ENCODE measurements at places on chromosomes 16 and 17.

- peak; percentile 76 for DNase-seq
These were observed at the start of gene IRF8 for GRCh38 chr16:85898521-85899442. Gene IRF8 (plus strand): TSS chr16:85899162. CDS start chr16:85903016, 3,854 bp downstream.

DNA sequence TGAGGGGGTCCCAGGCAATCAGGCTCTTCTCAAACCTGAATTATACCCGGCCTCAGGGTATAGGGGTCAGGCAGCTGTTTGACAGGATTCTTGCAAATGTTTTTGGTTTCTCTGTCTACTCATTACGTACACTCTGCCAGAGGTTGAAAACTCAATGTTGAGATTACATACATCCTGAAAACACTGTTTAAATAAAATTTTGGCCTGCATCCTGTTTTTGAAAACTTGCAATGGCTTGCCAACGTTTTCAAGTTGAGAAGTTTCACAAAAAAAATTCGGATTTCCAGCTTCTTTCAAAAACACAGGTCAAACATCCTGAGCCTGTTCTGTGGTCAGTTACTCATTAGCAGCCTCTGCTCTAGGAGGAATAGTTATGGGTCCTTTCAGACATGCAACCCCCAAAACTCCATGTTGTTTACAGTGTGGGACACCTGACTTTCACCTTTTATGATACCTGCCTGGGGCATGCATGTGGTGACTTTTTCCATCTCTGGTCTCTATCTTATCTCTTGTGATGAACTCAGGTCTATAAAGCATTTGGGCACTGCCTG is 577.8 kb downstream of the WWOX start:
- DNase-seq = no peak

DNA sequence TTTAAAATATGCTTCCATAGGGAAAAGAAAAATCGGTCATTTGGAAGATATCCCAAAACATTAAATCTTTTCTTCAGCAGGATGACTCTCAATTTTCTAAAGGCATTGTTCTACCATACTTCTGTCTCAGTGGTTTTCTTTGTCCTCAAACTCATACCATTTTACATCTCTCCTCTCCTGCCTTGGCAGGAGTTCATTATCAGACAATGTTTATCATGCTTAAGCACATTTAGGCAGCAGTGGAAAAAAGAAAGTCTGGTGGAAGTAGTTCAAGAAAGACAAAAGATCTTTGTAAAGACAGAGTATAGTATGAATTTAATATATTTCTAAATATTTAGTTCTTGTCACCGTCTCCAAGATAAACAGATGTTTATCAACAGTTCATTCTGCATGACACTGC is 68.2 kb downstream of the CDK12 start:
- no peak for DNase-seq

GRCh38 chr17:45871718-45872117 is 22.6 kb upstream of the MAPT start:
- DNase-seq = no peak

DNA sequence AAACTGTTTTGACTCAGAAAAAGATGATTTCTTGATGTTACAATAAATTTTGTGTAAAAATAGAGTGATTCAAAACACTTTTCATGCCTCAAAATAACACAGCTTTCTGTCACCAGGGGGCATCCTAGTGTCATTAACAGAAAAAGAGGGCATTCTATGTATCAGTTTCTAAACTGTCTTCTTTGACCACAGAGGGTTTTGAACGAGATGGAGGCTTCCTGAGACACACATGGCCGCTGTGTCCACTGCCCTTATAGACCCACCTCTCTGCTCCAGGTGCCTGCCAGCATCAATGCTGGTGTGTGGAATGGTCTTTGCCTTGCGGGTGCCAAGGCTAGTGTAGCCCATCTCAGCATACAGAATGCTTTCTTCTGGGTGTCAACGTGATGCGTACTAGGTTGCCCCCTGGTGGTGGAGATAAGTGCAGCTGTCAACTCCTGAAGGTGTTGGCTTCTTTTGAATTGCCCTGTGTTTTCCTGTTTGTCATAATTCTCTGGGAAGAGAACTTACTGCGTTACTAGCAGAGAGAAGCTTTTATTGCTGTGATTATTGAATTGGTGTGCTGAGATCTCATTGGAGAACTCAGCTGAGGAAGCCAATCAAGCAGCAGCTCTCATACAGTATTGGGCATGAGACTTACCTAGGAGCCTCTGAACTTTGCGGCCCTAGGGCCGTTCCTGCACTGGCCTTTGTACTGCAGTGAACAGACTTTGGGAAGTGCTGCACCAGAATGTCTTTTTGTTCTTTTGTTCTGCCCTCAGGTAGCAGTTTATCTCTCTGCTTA is 38.6 kb downstream of the USP10 start:
- peak; percentile 50 for DNase-seq

DNA sequence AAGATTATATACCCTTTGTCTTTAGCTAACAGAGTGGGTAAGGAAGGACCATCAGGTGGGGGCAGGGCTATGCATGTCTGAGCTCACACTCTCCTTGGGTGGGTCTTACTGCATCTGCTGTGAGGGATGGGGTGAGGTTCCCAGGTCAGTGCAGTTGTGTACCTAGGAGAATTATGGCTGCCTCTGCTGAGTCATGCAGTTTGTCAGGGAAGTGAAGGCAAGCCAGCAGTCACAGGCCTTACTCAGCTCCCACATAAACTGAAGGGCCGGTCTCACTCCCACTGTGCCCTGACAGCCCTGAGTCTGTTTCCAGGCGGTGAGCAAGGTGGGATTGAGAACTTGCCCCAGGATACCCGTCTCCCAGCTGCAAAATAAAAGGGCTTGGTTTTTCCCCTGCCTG is 328.6 kb downstream of the MAP2K6 start:
- DNase-seq = no peak

GRCh38 chr17:7824021-7824924 is 9.7 kb upstream of the KDM6B start:
- DNase-seq = no peak

DNA sequence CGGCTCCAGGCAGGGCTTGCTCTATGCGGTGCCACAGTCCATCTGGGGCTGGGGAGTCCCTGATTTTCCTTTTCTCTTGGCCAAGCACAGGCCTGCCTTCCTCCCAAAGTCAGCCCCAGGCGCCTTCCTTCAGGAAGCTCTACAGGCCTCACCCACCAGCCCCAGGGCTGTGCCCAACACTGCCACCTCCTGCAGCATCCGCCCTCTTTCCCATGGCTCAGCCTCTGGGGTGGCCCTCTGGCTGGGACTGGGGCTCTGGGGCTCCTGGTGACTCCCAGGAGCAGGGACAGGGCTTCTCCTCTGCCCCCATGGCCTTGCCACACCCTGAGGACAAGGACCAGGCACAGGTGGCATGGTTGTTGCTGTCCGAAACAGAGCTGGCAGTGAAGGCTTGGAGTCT is 817 bp downstream of the ITGB4 start:
- DNase-seq = no peak

DNA sequence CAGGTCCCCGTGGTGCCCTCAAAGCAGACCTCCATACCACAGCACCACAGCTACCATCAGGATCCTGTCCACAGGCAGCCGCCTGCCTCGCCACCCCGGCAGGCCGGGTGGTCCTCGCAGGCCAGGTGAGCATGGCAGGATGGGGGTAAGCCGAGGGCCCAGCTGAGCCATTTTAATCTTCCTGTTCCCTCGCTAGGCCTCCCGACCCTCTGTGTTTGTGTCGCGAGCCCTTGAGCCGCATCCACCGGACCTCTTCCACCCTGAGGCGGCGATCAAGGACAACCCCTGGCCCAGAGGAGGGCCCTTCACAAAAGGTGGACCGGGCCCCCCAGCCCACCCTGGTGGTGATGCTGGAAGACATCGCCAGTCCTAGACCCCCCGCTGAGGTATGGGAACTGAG is 2.0 kb downstream of the PRR14 start:
- no peak for DNase-seq

- no peak for DNase-seq
These were observed 23.0 kb downstream of the DUS2 start for GRCh38 chr16:68046106-68046505.

GRCh38 chr17:57104461-57105175 is 19.6 kb downstream of the AKAP1 start:
- no peak for DNase-seq

DNA sequence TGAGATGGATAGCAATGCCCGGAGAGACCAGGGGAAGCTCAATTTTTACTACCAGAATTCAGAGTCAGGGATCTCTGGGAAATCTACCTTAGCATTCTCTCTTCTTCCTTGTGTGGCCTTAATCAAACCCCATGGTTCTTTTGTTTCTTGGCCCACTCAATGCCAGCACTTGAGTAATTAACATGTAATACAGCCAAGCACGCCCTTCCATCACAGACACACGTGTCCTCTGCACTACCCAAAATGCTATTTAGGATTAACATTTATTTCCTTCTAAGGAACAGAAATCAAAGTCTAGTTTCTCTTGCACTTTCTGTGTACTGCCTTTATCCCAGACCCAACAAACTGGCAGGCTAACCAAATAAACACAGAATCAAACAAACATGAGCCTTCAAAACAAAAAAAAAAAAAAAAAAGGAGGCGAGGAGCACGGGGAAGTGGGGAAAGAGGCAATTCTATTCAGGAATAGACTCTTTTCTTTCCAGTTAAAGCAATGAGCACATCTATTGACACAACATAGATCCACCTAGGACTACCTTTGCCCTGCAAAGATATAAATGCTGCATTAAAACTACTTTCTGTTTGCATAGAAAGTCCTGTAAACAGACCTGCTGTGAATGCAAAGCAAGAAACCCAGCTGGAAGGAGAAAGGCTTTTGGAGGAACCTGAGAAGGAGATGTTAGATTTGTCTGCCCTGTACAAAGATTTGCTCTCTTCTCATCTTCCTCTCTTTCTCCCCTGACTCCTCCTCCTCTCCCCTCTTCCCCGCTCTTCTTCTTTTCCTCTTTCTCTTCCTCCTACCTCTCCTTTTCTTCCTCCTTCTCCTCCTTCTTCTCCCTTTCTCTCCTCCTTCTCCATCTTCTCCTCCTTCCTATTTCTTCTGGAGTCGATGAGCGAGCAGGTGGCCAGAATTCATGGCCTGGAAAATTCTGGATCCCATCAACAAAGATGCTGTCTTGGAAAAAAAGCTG is 294.4 kb downstream of the NPIPA8 start:
- DNase-seq = no peak

DNA sequence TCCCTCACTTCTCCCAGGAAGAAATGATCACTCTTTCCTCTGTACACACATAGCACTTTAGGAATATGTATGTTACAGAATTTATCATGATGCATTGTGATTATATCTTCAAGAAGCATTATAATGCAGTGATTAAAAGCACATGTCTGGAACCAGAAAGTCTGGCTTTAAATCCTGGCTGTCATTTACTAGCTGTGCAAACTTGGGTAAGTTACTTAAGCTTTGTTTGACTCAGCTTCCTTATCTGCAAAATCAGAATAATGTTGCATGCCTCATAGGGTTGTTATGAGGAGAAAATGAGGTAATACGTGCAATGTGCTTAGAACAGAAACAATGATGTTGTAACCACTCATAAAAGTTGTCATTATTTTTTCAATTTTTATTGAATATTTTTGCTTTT is 156.3 kb upstream of the ZKSCAN2 start:
- no peak for DNase-seq

DNA sequence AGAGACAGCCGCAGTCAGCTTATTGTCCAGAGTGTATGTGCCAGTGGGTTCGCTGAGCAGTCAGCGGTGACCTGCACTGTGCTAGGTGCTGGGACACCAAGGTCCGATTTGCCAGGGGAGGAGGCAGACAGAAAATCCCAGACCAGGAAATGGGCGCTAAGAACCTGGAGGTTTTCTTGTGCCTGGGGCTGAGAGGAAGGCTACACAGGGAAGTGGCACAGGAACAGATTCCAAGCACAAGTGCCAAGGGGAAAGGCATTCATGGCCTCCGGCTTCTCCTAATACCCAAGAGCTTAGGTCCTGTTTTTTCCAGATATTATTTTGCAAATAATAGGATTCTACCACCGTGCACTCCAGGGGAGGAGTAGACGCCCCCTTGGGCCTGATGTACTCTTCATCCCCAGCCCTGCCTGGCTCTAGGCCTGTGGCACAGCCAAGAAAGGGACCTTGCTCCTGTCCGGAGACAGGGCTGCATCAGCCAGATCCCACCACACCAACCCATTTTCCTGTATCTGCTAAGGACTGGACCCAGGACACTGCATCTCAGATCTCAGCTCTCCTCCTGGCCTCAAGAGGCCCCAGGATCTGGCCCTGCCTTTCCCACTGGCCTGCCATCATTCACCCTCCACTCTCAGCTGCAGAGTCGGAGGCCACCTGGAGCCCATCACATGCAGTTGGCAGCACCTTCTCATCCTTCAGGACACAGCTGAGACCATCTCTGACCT is 187.2 kb downstream of the NTN1 start:
- DNase-seq = no peak

GRCh38 chr16:79664407-79664806 is 63.9 kb upstream of the MAF start:
- DNase-seq = no peak

GRCh38 chr16:4869147-4869805 is 22.0 kb downstream of the UBN1 start:
- no peak for DNase-seq

- DNase-seq = no peak
These were observed 21.0 kb upstream of the DNAI2 start for GRCh38 chr17:74253036-74253435.

- DNase-seq = no peak
These were observed 4.1 kb downstream of the VASN start for GRCh38 chr16:4375717-4376116.

GRCh38 chr16:13012601-13013000 is 111.2 kb downstream of the SHISA9 start:
- no peak for DNase-seq

DNA sequence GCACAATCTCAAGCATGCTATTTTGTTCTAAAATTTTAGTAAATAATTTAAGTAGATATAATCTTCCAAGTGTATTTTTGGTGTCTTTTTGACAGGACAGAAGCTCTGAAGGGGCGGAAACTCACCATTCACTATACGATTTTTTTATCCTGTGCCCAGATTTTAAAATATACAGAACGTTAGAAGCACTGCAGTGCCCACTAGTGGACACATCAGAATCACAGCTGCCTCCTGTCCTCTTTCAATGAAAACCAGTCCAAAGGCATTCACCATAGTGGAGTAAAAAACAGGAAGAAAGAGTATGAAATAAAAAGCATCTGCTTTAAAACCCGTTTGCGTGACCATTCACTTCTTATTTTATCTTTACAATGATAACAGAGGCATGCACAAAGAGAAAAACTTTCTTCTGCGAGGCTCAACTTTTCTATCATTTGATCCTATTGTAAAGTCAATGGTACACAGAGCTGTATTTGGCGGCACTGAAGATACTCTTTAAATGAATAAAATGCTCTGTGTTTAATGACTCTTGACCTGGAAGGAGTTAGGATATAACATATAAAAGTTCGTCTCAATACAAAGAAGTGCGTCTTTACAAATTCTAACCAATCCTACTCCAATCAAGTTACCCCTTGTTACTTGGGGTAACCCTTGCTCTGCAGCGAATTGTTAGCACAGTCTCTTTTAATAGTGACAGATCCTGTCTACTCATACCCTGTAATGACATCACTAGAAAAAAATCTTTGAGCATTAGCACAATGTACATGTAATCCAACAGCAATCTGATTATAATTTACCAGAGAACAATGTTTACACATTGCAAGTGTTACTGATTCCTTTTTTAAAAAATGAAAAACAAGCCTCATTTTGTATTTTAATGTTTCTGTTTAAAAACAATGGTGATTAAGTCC is 339.8 kb upstream of the PSMD7 start:
- DNase-seq = peak; percentile 5
